A549 treated with Hydrocortisone at 1 μM for 4 hours (cell line): ENCODE measurements at places on chromosomes 1 and 21. TPM values are rescaled to one million over a fixed set of nuclear protein-coding genes. Genes with fewer than 3 reads are reported as not detected.

Gene L1TD1
- not detected in 5 replicates for total RNA-seq

Gene FMN2
- 3.6 to 5.1 TPM (median 4.2 TPM) in 5 replicates for total RNA-seq

Gene PLA2G2D
- 0.03 TPM in 1 of 5 replicates, not detected in the others for total RNA-seq

Gene ADAMTS1
- 0.02 to 0.59 TPM (median 0.08 TPM) in 5 replicates for total RNA-seq

Gene AMY1A
- not detected in 5 replicates for total RNA-seq

Gene ADAM30
- total RNA-seq = not detected in 5 replicates

Gene NKAIN1
- total RNA-seq = 0.95 to 1.6 TPM (median 1.1 TPM) in 5 replicates

Gene PAPPA2
- total RNA-seq = 0.01 TPM in 2 of 5 replicates, not detected in the others

Gene BATF3
- total RNA-seq = 22.7 to 41.7 TPM (median 35.8 TPM) in 5 replicates
